SW 1271 (cell line): ENCODE measurements at places on chromosomes 3 and 15.

- DNase-seq: no peak
These were observed 1036.1 kb downstream of the MCTP2 start for GRCh38 chr15:95267481-95267880.

DNA sequence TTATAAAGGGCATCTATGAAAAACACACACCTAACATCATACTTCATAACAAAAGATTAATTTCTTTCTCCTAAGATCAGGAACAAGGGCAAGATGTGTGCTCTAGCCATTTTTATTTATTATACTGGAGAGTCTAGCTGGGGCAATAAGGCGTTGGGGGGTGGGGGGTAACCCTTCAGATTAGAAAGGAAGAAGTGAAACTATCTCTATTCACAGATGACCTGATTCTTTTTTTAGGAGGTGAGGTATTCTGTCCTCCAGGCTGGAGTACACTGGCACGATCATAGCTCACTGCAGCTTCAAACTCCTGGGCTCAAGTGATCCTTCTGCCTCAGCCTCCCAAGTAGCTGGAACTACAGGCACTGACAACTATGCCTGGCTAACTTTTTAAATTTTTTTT is 89.5 kb upstream of the MANF start:
- DNase-seq: no peak

GRCh38 chr3:39013921-39014509 is 37.7 kb downstream of the SCN11A start:
- DNase-seq: no peak

GRCh38 chr3:32219537-32219936 is 18.9 kb upstream of the CMTM8 start:
- no peak for DNase-seq

DNA sequence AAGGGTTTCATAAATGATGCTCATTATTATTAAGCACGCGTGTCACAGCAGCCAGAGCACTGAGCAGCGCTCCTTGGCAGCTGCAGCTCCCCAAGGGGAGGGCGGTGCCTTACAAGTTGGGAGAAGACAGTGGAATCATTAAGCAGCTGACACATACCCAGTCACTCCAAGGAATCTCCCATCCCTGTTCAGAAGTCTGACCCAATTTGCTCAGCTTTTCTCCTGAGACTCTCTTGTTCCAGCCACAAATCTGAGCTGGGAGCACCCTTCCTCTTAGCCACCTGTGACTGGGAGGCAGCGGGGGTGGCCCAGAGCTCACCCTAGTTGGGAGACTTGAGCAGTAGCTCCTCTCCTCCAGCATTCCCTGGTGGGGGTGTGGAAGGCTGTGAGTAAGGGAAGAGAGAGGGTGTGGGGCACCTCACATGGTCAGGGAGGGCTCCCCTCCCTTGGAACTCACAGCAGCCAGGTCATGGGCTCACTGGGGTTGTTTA is 64.3 kb downstream of the DUT start:
- no peak for DNase-seq

DNA sequence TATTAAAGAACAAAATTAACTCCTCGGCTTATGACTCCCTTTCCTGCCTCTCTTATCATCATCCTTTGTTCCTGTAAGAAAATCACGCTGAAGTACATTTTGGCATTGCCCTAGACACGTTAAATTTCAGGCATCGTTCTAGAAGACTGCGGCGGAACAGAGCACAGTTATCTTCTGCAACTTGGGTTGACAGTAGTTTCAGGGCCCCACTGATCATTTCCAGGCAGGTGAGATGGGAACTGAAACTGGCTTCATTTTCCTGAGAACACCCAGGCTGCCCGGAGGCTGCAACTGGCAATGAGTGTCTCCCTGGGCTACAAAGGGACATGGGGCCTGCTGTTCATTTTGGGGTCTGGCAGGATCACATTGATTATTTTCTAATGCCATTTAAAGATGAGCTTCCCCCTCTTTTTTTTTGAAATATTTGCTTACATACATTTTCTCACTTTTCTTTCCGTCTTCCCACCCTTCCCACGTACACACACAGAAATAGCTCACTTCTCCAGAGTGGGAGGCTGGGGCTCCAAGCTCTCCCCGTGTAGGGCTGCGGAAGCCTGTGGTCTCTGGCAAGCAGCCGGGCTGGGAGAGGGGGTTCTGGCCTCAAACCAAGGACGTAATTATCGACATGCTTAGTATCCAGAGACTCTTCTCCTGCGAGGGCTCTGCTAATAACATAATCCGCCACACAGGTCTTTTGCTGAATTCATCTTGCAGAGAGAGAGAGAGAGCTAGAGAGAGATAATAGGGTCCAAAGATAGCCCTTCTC is 267.4 kb downstream of the ABHD5 start:
- no peak for DNase-seq

GRCh38 chr15:98518823-98519561 is 129.3 kb upstream of the IGF1R start:
- DNase-seq: peak; percentile 38

GRCh38 chr15:89308236-89308635 is 26.4 kb downstream of the POLG start:
- DNase-seq: no peak

GRCh38 chr15:100463515-100463914 is 65.2 kb downstream of the CERS3 start:
- no peak for DNase-seq

DNA sequence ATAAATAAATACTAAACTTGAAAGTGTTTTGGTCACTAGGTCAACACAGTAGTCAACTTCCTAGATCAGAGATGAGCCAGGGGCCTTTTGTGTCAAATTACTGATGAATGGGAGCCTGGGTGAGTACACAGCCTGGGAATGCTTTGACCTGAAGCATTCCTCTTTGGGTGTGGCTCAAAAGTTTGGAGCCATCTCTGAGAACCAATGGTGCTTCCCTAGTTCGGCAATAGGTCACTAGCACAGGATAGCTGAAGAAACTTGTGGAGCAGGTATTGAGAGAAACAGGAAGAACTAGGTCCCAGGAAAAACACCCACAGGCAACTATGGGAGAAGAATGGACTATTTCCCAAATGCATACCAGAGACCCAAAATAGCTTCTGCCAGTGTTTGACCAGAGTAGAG is 56.6 kb upstream of the PLXND1 start:
- no peak for DNase-seq

DNA sequence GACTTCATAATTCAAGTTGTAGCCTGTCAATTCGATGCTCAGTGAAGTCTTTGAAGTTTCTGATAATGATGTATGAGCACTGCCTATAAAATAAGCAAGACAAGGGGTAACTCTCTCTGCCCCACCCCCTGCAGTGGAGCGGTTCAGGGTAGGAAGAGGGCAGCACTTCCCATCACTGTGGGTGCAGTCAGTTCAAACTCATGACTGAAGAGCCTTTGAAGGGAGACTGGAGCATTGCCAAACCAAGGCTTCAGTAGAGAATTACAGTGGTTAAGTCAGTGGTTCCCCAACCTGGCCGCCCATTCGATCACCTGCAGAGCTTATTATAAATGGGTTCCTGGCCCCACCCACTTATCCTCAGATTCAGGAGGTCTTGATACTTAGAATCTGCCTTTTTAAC is 190.6 kb downstream of the SHQ1 start:
- no peak for DNase-seq
